Mesenteric fat pad (tissue), 1 donor: ENCODE measurements at places on chromosomes 3 and 15.

- DNase-seq = no peak
Observed at GRCh38 chr3:127886231-127886955, 28.6 kb upstream of the KBTBD12 start.

DNA sequence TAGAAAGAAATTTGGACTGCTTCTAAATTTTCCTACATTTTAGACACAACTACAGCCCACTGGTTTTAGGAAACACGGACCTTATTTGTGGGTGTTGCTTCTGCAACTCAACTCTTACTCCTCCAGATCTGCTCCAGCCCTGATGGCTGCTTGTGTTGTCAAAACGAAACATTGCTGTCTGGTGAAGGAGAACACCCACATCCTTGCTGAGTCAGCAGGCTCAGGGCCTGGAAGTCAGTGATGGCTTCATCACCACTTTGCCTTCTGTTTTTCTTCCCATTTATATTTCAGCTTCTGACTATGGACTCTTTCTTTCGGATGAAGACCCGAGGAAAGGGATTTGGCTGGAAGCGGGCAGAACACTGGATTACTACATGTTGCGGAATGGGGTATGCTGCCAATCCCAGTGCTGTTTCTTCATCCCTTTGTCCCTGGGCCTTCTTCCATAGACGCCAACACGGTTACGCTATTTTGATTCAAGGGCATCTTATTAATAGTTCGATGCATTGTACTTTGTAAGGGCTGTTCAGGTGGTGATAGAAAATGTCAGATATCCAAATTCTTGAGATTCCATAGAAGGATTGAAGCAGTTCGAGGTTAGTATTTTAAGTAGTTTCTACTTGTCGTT, 392.6 kb upstream of the TPM1 start:
- no peak for DNase-seq

GRCh38 chr15:33243869-33244268, 49.4 kb upstream of the FMN1 start:
- no peak for DNase-seq

DNA sequence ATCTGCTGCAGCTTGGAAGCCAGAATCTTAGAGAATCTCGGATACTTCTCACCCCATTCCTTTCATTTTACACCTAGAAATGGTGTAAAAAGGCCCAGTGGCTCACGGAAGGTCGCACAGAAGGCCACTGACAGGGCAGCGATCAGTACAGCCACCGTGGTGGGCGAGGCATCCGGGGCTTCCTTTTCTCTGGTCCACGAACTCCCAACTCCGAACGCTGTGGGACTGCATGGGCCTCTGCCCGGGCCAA, 36.3 kb upstream of the POLG start:
- DNase-seq = no peak

GRCh38 chr3:57074135-57074534, 13.7 kb downstream of the SPATA12 start:
- DNase-seq = no peak

DNA sequence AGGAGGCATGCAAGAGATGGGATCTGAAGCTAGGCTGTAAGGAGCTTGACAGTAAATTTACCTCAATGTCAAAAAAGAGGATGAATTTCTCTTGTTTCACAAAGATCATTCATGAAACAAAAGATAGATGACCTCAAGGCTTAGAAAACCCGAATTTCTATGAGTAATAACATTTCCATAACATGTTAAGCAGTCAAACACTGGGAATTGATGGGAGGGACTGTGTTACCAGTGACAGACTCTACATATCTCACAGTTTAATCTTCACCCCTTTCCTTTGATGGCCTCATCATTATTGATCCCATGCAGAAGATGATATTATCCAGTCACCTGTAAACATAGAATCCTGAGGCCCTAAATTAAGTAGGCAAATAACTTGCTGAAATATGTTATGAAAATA, 53.5 kb upstream of the VGLL3 start:
- no peak for DNase-seq

GRCh38 chr3:195372220-195372619, 70.6 kb downstream of the ACAP2 start:
- DNase-seq = no peak

DNA sequence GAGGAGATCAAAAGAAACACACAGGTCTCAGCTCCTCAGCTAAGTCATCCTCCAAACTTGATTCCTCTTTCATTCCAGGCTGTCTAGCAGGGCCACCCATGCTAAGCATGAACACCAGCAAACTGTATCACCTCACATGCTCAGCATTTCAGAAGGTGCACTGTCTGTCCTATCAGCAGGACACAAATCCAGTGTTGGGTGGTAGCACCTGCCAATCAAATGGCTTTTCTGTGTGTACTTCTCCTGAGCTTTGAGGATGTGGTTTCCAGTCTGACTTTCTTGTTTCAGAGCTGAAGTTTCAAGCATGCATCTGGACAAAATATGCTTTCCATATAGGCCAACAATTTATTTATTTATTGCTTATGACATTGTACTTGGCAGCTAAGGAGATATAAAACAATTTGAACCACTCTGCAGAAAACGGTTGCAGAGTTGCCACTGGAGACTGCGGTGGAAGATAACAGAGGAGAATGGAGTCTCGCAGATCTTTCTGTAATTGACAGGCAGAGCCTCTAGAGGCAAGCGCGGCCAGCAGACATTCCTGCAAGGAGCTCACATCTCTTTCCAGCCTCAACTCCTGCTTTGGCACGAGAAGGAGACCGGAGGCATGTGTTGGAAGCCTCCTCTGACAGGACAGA, 167.1 kb upstream of the WNT5A start:
- DNase-seq = no peak

DNA sequence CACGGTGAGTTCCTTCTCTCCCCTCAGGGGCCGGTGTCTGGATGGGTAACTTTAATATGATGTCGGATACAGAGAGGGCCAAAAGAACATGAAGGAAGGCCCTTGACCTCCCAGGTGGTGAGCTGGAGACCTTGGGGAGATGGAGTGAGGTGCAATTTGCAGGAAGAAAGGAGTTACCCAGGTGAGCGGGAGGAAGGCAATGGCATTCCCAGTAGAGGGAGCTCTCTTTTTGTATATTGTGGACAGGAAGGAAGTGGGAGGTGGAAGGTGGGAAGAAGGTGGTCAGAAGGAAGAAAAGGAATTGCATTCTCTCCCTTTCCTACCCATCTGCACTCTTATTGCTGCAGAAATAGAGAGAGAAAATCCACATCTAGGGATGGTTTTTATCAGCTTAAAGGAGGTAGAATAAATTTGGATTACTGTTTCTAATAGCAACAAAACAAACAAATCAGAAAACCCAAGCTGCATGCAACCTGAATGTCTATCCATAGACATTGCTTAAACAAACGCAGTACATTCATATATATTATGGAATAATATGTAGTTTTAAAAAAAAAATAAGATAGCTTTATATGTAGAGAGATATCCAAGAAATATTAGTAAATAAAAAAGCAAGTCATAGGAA, 169.0 kb upstream of the TSC22D2 start:
- DNase-seq = no peak

- no peak for DNase-seq
Observed at GRCh38 chr3:160224811-160225175, 429 bp upstream of the C3orf80 start.

DNA sequence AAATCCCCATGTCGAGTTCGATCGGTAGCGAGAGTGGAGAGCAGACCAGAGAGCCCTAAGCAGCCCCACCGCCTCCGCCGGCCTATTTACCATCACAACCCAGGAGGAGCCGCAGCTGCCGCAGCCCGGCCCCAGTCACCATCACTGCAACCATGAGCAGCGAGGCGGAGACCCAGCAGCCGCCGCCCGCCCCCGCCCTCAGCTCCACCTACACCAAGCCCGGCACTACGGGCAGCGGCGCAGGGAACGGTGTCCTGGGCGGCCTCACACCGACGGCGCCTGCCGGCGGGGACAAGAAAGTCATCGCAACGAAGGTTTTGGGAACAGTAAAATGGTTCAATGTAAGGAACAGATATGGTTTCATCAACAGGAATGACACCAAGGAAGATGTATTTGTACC, 89.5 kb upstream of the TPM1 start:
- no peak for DNase-seq

DNA sequence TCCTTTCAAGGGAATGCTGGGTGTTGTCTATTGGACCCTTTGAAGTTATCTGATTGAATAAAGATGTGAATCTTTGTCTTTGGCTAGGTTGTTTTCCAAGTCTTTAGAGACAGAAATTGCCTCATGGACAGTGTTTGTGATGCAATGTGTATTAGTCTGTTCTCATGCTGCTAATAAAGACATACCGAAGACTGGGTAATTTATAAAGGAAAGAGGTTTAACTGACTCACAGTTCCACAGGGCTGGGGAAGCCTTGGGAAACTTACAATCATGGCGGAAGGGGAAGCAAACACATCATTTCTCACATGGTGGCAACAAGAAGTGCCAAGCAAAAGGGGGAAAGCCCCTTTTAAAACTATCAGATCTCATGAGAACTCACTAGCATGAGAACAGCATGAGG, 88.8 kb upstream of the PLXND1 start:
- no peak for DNase-seq

DNA sequence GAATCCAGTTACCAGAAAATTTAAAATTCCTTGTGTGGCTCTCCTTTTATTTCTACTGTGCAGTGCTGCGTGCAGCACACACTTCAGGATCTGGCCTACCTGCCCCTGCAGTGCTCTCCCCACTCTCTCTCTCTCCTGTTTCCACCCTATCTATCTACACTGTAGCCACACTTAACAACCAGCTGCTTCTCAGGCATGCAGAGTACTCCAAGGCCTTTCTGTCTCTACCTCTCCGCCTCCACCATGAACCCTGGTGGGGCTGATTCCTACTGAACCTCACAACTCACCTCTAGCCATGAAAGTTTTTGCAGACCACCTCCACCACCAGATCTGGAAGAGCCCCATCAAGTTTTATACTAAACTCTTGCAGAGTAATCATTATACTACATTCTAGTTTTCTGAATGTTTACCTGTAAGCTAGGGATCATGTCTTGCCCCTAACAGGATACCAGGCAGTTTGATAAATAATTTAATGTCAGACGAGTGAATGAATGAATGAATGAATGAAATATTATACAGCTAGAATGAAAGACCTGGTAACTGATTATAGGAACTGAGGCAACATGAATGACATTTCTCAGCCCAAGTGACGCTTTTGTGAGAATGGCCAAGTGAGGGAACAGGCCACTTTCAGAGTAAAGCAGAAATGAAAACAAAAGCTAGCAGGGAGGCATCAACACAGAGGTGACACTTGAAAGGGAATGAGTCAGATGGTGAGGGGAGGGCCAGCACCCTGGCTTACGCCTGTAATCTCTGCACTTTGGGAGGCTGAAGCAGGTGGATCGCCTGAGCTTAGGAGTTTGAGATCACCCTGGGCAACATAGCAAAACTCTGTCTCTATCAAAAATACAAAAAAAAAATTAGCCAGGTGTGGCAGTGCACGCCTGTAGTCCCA, 363.5 kb downstream of the FOXP1 start:
- DNase-seq = no peak

DNA sequence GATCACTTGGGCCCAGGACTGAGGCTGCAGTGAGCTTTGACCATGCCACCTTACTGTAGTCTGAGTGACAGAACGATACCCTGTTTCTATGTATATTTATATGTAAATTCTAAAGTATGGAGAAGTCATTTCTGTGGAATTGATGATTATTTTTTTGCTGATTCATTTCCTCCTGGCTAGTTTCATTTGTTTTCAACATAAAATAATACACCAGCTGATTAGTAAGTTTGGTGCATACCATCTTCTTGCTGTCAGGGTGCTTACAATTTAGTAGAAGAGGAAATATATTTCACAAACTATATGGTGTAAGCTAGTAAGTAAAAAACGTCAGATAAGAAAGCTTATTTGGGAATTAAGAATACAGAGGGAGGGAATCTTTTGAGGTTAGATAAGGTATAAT, 36.0 kb downstream of the SLC25A26 start:
- no peak for DNase-seq

DNA sequence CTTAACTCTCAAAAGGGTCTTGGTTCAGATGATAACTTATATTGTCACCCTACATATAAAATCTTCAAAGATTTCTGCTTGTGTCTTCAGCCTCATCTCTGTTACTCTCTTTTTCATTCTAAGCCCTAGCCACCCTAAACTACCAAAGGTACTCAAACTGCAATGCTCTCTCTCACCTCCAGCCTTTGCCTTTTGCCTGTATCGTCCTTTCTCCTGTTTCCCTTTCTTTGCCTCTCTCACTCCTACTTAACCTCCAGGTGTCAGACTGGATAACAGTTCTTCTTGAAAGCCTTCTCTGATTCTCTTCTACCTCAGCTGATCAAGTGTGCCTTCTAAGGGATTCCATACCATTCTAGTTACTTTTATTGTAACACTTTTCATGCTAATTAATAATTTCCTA, 149.8 kb downstream of the SERPINI1 start:
- DNase-seq = no peak

- no peak for DNase-seq
Observed at GRCh38 chr15:57133127-57133968, 214.9 kb downstream of the TCF12 start.
